ENCODE measurements at places on chromosomes 5 and 9.

- no peak for DNase-seq
These were observed 535 bp downstream of the RFX3 start for GRCh38 chr9:3525096-3525835.

GRCh38 chr9:93596399-93596798, 20.0 kb downstream of the PHF2 start:
- no peak for DNase-seq

- no peak for DNase-seq
These were observed 672.9 kb downstream of the NR2F1-AS1 start for GRCh38 chr5:92907938-92908606.

DNA sequence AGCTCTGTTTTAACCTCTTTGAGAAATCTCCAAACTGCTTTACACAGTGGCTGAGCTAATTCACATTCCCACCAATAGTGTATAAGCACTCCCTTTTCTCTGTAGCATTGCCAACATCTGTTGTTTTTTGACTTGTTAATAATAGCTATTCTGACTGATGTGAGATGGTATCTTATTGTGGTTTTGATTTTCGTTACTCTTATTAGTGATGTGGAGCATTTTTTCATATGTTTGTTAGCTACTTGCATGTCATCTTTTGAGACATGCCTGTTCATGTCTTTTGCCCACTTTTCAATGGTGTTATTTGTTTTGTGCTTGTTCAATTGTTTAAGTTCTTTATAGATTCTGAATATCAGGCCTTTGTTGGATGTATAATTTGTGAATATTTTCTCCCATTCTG, 225.2 kb upstream of the TRPC7 start:
- DNase-seq, result no peak

DNA sequence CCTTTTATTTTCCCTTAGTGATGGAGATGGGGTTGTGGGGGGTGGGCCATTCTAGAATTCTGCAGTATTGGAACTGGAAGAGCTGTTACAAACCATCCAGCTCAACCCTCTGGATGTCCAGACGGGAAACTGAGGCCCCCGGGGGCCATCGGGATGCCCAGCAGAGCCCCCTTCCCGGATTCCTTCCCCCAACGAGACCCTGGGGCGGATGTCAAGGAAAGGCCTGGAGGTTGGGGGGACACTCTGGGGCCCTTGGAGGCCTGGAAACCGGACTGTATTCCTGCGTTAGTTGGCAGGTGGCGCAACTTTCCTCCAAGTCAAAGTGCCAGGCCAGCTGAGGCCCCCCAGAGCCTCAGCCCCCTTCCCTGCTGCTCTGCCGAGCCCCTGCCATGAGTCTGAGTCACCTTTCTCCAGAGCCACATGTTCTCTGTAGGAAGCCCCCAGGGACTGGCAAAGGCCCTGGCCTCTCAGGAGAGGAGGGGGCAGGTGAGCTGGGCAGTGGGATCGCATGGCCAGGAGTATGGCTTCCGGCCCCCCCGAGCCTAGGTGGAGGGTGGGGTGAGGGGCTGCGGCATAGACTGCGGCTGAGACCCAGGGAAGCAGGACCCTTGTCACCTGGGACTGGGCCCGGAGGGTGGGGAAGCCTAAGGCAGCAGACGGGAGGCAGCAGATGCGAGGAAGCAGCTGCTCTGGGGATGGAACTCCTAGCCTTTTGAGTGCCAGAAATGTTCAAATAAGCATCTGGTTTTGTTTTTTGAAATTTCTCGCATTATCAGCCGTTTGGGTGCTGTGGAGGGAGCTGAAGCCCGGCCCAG, 17.8 kb upstream of the FIBCD1 start:
- DNase-seq, result peak; percentile 86

GRCh38 chr9:22374051-22374450, 72.6 kb upstream of the DMRTA1 start:
- peak; percentile 91 for DNase-seq

DNA sequence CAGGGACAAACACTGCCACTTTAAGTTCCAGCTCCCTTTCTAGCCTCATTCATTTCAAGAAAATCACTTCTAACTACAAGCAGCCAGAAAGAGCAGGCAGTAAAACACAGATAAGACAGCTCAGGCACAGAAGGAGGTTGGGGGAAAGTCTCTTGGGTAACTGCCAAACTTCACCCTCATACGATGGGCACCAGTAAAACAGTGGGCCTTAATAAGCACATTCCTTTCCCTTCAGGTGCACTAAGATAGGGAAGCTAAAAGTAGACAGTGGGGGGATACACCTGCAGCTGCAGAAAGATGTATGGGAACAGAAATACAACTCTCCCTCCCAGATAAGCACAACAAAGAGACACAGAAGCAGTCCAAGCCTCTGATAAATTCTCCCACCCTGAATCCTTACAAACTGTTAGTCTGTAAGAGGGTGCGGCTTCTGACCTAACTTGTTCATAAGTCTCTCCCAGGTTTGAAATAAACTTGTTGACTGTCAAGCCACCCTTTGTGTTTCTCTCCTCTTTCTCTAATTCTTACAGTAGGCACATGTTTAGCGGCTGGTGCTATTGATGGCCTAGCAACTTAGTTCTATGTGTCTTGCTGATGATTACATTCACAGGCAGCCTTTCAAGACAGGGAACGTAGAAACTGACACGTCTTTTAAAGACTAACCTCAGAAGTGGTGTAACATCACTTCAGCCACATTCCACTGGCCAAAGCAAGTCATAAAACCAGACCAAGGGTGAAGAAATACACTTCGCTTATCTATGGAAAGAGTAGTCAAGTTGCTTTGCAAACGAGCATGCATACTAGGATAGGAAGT, 6.8 kb upstream of the CKS2 start:
- DNase-seq, result no peak
